ENCODE measurements at places on chromosomes 1 and 21. TPM values are rescaled to one million over a fixed set of nuclear protein-coding genes. Genes with fewer than 3 reads are reported as not detected.

ATXN7L2 gene
- total RNA-seq, result 1.8 TPM

NGF gene
- 2.1 TPM for total RNA-seq

TAL1 gene
- total RNA-seq, result 3.7 TPM

LRRC7 gene
- total RNA-seq, result 3.3 TPM

INAVA gene
- total RNA-seq, result not detected

SAMD11 gene
- 0.51 TPM for total RNA-seq

KIRREL1 gene
- 14.4 TPM for total RNA-seq

MRPL39 gene
- 54.5 TPM for total RNA-seq

GPR3 gene
- 0.69 TPM for total RNA-seq

FCAMR gene
- not detected for total RNA-seq

CEP350 gene
- total RNA-seq, result 41.8 TPM

AJAP1 gene
- 0.07 TPM for total RNA-seq

ATP5PO gene
- 836 TPM for total RNA-seq

AQP10 gene
- total RNA-seq, result 0.93 TPM

DNA sequence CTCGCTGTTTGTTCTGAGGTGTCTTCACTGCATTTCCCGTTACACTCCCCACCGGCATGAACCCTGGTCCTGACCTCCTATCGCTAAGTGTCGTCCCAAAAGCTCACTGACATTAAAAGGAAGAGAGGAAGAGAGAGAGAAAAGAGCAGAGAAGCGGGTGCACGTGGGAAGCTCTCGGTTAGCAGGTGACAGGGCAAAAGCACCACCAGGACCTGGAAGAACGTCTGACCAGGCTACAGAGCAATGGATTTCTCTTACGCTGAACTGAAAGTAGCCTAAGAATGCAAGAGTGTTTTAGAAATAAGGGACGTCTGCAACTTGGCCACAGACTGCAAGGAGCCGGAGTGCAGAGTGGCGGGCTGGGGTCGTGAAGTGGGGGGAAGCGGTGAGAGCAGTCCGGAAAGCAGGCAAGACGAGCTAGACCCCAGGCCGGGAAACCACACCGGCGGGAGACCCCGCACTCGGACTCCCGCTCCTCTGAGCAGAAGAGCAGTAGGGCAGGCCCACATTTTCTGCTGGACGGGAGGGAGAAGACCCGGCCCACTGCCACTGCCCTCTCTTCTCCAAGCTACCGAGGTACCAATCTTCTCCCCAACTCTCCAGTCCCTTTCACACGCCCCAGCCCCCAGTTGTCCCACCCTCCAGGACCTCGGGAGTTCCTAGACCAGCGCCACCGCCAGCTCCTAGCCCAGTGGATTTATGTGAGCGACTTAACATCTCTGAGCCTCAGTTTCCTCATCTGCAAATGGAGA is 8.3 kb upstream of the MPZL1 start:
- peak; percentile 46 for DNase-seq

- DNase-seq, result no peak
Observed at GRCh38 chr1:247849616-247850015, 7.4 kb upstream of the TRIM58 start.

DNA sequence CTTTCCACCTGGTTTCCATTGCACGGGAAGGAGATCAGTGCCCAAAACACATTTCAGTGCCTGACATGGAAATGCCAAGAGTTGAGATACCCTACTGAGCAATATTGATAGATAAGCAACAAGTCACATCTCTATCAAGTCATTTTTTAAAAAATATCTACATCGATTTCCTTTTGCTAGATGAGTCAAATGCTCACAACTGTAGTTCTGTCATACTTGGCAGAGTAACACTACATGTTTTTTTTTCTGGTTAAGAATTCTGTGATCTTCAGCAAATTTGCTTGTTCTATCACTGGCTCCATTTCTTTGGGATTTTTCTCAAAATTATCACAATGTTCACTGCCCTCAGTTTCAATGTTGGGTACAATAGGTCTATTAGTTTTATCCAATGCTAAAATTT is 145.4 kb downstream of the ZC3H11B start:
- DNase-seq, result no peak

DNA sequence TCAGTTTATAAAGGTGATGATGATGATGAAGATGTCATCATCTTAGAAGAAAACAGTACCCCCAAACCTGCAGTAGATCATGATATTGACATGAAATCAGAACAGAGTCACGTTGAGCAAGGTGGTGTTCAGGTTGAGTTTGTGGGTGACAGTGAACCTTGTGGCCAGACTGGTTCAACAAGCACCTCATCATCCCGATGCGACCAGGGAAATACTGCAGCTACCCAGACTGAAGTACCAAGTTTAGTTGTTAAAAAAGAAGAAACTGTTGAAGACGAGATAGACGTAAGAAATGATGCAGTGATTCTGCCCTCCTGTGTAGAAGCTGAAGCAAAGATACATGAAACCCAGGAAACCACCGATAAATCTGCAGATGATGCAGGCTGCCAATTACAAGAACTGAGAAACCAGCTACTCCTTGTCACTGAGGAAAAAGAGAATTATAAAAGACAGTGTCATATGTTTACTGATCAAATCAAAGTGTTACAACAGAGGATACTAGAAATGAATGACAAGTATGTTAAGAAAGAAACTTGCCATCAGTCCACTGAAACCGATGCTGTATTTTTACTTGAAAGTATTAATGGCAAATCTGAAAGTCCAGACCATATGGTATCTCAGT is 16.0 kb upstream of the CHAF1B start:
- DNase-seq, result no peak

GRCh38 chr1:92340154-92340553 is 41.3 kb downstream of the RPAP2 start:
- DNase-seq, result no peak

DNA sequence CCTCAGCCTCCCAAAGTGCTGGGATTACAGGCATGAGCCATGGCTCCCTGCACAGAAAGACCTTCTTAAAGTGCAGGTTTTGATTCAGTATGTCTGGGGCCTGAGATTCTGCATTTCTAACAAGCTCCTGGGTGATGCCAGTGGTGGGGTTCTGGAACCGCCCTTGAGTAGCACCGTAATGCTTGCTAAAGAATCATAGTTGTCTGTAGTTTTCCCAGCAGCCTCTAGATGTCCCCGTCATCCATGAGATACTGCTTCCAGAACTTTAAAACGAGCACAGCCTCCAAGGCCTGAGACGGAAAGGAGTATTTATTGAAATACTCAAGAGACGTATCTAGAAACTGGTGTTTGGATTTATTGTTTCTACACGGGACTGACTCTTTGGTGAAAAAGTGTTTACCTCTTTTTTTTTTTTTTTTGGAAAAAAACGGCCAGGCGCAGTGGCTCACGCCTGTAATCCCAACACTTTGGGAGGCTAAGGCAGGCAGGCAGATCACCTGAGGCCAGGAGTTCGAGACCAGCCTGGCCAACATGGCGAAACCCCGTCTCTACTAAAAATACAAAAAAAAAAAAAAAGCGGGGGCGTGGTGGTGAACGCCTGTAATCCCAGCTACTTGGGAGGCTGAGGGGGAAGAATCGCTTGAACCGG is 2.6 kb upstream of the TOR3A start:
- DNase-seq, result no peak

DNA sequence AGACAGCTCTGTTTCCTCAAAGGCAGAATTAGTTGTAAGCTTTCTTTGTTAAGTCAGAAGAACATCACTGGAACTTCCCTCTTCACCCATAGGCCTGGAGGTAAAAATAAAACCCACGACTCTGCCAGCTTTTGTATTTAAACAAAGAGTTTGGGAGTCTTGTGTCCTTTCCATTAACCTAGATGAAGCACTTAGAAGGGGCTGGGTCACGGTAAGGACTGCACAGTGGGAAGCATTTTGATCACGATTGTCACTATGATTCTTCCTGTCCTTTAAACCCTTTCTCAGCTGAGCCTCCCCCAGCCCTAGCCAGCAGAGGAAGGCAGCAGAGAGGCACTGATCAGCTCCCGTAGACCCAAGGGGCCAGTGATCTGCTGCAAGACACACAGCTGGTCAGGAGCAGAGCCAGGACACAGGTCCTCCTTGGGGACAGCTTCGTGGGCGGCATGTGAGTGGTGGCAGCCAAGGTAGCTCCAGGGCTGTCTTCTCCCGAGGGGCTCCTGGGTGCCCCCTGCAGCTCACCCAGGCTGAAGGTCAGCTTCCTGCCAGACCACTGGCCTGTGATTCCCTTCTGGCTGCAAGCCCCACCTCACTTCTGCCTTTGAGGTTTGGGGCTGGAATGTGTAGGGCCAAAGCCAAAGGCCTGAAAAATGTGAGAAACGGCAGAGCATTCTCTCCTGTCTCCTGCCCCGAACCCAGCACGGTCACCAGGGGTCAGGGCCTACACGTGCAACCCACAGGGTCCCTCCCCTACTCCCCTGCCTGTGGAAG is 4.0 kb upstream of the LAPTM5 start:
- no peak for DNase-seq

DNA sequence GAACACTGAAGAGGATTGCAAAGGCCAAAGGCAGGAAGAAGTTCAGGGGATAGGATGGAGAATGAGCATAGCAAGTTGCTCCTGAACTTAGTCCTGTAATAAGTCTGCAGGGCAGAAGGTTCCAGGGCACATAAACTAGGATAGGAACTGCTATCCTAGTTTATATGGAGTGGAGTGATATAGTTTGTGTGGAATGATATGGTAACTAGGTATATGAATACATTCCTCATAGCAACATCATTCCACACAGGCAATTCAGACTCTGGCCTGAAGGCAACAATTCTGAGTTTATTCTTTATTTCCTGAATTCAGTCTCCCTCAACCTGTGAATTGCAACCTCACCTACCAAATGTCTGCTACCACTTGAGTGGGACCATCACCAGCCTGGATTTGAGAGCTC is 154.9 kb upstream of the GREM2 start:
- no peak for DNase-seq

DNA sequence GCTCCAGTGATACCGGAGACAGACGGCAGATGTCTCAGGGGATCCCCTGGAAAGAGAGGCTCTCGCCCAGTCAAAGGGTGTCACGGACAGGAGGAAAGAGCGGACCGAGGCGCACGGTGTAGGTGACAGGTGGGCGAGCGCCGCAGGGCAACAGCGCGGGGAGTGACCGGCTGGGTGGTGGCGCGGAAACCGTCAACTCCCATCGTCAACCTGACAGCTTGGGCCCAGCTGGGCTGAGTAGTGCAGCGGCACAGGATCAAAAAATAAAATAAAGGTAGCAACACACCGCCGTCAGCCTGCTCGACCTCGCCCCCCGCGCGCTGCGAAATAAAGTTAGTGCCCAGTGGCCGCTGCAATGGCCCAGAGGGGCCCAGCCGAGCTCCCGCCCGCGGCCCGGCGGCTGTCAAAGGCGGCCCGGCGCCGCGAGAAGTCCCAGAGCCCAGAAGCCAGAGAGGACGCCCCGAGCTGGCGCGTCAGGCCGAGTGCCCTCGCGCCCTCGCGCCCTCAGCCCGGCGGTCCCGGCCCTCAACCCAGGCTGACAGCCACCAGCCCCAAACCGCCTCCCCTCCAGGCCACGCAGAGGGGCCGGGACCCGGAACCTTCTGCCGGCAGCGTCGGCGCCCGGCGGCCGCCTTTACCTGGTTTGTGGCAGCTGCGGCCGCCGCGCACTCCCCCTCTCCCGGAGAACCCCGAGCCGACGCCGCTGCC is at the start of gene LYST:
Gene LYST (minus strand): TSS at position 702 of the 708 bp plus-strand sequence. CDS start 36,489 bp downstream, outside the sequence.
- peak; percentile 72 for DNase-seq

DNA sequence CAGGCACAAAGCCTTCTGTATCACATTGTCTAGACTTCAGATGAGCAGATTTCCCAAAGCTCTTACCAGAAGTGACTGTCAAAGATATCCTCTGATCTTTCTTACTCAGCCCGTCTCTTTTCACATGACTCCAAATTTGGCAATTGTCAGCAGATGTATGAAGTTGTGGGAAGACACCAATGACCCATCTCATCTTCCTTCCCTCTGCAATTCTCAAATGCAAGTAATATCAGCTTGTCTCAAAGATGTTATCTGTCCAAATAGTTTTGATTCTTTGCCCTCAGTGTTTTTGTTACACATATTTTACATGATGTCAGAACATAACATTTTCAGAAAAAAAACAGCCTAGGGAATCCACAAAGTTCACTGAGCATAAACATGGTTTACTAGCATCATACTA is 45.1 kb upstream of the RGS2 start:
- DNase-seq, result no peak

- DNase-seq, result no peak
Observed at GRCh38 chr1:15158506-15159165, 5.1 kb downstream of the TMEM51 start.

GRCh38 chr1:154386643-154387352 is 18.3 kb upstream of the IL6R start:
- no peak for DNase-seq

DNA sequence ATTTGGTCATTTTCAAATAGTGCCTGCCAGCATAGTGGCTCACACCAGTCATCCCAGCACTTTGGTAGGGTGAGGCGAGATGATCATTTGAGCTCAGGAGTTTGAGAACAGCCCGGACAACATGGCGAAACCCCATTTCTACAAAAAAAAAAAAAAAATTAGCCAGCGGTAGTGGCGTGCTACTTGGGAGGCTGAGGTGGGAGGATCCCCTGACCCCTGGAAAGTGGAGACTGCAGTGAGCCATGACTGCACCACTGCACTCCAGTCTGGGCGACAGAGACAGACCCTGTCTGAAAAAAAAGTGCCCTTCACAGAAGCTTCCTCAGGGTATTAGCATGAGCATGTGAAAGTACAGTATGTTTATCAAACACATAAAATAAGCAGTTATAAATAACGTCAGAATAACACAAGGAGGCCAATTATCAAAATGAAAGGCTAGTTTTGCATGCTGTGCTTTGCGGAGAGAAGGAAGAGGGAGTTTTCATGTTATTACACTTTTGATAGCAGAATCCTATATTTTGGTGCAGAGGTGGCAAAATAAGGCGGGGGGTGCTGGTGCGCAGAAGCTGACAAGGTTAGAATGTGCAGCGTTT is 781 bp upstream of the METTL13 start:
- DNase-seq, result no peak

GRCh38 chr1:3776231-3776961 is 3.8 kb downstream of the SMIM1 start:
- DNase-seq, result no peak

DNA sequence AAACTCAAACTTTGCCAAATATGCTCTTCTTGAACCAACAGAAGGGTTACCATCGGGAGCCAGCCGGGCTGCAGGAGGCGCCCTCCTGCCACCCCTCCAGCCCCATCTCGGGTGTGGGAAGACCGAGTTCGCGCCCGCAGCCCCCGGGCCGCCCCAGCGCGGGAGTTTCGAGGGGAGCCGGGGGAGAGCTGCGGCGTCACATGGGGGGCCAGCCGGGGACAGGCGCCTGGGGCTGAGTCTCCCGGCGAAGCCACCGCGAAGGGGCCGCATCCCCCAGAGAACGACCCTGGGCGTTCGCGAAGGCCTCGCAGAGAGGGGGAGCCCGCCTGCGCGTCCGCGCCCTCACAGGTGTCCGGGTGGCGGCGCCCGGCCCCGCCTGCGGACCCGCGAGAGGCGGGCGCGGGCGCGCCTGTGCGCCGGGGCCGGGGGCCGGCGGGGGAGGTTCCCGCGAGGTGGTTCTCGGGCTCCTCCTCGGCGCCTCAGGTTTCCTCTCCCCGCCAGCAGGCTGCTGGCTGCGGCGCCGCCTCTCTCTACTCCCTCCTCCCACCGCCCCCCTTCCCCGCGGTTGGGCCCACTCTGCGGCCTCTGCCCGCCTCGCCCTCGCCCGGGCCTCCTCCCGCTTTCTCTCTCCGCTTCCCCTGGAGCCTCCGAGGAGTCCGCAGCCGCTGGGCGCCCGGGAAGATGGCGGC is at the start of gene RAVER2:
Gene RAVER2 (plus strand): TSS at position 584 of the 689 bp plus-strand sequence. CDS start 98 bp downstream, at position 682.
- DNase-seq, result peak; percentile 83

GRCh38 chr1:51327386-51327785 is 3.0 kb downstream of the TTC39A start:
- no peak for DNase-seq

GRCh38 chr1:57252597-57253294 is 171.1 kb downstream of the DAB1 start:
- DNase-seq, result no peak

GRCh38 chr1:89603651-89604413 is 29.1 kb upstream of the LRRC8C start:
- no peak for DNase-seq
